ENCODE measurements at places on chromosomes 2 and 18.

DNA sequence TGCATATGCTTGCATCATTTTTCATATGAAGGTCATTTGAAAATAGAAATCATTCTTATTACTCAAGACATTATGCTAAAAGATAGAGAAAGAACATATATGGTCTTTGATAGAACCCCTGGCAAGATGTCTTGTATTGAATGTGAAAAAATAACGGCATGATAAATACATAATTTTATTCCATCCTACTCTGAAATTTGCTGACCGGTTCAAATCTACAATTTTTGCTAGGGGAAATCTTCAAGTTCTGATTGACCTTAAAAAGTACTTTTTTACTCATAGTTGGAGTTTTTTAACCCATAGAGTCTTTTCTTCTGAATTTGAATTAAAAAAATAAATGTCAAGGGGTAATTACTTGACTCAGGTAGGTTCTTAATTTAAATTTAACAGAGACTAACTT is 920.8 kb downstream of the ERBB4 start:
- DNase-seq: no peak

- no peak for DNase-seq
These were observed 2.3 kb upstream of the CHN1 start for GRCh38 chr2:175007510-175007909.

- DNase-seq: no peak
These were observed 262.9 kb upstream of the TCF4 start for GRCh38 chr18:55850904-55851303.

DNA sequence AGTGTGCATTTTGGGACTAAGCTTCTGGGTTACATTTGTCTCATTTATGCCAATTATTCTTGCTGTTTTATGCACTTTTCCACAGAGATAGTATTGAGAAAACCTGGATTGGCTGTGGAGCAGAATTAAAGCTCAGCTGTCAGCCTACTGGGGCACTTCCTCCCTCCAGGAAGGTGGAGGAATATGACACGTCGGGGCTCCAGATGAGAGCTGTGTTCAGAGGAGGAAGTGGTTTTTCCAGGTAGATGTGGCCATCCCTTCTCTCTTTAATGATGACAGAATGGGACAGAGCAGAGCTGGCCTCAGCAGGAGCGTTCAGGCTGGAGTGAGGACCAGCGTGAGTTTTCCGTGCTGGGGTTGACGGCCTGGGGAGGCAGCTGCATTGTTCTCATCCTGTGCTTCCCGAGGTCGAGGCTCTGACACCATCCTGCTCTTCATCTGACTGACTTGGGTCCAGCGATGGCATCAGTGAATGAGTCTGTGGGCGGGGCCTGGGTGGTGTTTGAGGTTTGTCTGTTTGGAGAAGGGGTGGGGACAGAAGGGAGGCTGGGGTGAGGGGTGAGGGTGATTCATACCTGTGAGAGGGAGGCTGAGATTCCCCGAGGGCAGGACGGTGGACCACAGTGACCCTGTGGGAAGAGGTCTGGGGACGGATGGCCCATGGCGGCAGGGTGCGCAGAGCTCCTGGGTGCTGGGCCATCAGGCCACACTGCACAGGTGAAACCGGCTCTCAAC is 207.0 kb downstream of the LDLRAD4 start:
- no peak for DNase-seq

DNA sequence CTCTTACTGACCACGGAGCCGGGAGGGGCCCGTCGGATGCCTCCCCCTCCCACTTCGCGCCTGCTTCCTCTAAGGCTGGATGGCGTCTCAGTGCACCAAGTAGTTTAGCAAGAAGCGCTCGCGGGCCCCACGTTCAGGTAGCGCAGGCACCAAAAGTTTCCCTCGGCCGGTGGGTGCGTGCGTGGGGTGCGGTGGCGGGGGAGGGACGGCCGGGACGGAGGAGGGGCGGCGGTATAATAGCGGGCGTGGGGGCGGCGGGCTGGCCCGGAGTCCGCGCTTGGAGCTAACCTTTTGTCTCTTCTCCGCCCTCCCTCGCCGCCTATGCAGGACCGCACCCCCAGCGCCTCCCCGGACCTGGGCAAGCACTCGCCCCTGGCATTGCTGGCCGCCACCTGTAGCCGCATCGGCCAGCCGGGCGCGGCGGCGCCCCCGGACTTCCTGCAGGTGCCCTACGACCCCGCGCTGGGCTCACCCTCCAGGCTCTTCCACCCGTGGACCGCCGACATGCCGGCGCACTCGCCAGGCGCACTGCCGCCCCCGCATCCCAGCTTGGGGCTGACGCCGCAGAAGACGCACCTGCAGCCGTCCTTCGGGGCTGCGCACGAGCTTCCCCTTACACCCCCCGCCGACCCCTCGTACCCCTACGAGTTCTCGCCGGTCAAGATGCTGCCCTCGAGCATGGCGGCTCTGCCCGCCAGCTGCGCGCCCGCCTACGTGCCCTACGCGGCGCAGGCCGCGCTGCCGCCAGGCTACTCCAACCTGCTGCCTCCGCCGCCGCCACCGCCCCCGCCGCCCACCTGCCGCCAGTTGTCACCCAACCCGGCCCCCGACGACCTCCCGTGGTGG is 1.0 kb downstream of the SP5 start:
- no peak for DNase-seq

DNA sequence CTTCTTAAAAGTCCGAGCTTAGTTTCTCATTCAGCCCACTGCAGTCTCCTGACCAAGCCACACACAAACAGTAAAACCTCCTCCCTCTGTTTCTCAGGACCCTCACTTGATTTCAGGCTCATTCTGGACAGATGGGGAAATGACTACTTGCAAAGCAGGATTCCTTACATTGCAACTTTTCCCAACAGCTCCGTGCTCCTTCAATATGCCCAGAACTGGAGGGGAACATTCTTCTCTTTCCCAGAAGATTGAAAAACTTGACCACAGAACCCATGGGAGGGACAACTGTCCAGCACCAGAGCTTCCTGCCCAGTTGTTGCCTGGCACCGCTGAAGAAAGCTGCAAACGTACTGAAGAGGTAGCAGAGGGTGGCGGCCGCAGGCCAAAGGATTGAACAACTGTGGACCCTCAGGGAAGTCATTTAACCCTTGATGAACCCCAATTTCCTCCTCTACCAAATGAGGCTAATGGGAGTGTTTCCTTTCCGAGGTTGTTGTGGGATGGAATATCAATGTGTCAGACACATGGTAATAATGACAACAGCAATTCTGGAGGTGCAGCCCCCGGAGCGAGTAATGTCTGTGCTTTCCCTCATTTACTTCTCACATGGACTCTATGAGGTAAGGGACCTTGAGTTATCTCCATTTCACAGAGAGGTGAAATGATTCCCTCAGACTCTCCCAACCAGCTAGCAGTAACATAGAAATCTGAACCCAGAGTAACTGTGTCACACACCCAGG is 25.0 kb downstream of the BCL11A start:
- DNase-seq: no peak

- DNase-seq: no peak
These were observed 108.7 kb upstream of the RAB6C start for GRCh38 chr2:129870685-129871241.

GRCh38 chr18:31977270-31977872 is 34.4 kb upstream of the TRAPPC8 start:
- DNase-seq: no peak

GRCh38 chr18:11518788-11519685 is 90.4 kb upstream of the SLC35G4 start:
- DNase-seq: no peak

GRCh38 chr2:241980193-241980592 is 110.7 kb downstream of the RTP5 start:
- no peak for DNase-seq

DNA sequence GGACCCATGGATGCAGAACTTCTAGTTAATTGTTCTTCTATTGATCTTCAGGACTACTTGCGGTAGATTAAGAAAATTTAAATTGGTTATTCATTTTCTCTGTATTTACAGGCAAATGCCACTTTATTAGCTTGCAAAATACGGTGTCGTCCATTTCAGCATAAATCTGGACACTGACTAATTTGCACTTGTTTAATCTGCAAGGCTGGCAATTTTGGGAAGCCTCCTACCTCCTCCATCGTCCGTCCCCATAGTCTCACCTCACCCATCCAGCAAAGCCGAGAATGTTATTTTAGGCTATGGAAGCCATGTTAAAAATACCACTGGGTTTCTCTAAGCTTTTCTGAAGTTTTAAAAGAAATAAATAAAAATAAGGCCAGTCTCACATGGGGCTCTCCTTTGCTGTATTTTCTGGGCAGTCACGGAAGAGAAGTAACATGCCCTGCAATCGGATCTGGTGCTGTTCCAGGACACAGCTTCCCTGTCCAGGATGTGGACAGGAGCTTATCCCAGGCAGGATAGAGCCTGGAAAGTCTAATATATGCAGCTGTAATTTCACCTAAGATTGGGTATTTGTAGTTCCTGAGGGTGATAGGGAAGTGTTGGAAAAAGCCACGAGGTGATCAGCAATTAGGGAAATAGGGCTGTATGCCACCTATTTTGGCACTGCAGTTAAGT is 17.4 kb downstream of the TMEM178A start:
- no peak for DNase-seq

DNA sequence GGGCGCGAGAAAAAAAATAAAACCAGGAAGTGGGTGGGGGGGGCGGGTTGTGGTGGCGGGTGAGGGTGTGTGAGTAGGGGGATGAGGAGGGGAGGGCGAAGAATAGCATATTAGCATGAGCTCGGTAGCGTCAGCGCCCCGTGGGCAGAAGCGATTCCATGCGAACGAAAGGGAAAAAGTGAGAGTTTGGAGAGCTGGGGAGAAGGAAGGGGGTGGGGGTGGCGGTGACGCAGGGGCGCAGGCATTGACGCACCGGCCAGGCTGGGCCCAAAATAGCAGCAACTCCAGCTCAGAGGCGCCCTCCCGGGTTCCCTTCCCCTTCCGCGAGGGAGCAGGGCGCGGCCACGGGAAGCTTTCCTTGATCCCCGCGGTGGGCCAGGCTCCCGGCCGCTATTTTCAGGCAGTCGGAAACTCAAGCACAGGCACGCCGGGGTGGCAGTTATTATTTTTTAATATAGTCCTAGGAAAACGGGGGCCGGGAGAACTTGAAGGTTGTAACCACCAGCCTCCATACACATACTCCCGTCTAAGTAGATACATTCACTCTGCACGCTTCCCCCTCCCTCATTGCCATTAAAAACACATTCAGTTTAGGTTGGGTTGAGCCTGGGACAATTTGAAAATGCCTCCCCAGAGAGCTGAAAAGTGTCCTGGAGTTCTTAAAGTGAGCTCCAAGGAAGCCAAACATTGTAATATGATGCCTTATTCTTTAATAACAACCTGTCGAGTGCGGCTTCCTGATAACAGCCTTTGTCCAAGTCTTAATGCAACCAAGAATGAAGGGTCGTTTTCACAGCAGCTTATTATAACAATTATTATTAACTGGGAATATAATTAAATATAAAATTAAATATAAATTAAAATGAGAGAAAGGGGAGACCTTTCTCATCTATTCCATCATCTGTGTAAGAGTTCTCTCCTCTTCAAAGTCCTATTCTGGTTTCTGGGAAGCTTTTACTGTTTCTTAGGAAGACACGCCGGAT is 2.3 kb upstream of the NR4A2 start:
- peak; percentile 83 for DNase-seq

DNA sequence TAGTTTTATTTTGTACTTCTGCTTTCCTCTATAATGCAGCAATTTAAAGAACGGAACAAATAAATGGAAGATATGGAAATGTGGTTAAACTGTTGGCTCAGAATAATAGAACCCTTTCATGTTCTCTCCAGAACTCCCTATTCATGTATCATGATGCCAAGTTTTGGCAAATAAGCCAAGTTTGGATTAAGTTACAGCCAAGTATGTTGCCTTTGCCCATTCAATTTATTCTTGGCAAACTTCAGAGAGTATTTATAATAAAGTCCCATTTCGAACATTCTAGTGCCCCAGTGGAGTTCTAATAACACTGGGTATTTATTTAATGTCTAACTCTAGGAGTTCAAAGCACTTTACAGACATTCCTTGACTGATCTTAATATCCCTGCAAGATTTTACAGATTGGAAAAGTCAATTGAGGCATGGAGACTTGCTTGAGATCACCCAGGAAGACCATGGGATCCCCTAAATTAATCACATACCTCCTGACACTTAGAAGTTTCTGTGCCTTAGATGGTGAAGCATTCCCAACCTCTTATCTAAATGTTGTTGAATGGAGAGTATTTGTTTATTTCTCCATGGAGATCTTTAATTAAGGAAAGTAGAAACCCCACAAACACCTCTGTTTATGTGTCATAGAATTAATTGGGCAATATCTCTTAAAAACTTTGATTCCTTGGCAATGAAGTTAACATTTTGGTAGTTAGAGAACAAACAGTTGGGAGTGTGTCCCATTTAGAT is 106.7 kb downstream of the ACKR3 start:
- DNase-seq: no peak

- no peak for DNase-seq
These were observed 362.4 kb downstream of the KCNJ3 start for GRCh38 chr2:155060896-155061295.

DNA sequence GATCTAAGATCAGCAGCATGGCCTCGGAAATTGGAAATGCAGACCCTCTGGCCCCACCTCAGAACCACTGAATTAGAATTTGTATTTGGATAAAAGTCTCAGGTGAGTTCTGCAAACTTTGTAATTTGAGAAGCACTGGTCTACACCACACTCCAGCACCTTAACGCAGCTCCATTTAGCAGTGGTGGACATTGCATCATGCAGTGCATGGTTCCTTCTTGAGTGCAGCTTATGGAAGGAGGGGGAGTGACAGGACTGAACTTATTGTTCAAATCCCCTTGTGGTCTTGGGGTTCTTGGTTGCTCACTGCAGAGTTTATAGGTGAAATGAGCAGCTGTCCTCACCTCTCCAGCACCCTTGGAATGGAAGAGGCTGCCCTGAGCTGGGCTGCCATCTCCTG is 17.4 kb upstream of the STEAP3 start:
- no peak for DNase-seq

GRCh38 chr2:101790857-101791256 is 93.3 kb downstream of the MAP4K4 start:
- DNase-seq: peak; percentile 74

GRCh38 chr2:186429104-186429503 is 57.0 kb upstream of the ZC3H15 start:
- no peak for DNase-seq

DNA sequence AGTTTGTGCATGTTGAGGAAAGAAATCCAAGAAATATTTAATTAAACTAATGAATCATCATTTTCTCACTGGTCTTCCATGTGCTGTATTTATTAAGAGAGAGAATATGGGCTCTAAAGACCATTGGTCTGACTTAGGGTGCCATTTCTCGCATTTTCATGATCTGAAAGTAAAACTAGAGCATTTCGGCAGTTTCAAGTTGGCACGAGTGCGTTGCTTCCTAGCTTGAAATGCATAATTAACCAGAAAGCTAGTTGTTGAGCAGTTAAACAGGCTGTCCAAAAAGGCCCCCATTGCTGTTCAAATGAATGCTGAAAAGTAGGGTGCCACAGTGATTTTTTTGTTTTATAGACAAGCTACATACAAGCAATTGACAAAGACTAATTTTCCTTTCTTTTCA is 47.4 kb downstream of the SLC8A1 start:
- DNase-seq: no peak

DNA sequence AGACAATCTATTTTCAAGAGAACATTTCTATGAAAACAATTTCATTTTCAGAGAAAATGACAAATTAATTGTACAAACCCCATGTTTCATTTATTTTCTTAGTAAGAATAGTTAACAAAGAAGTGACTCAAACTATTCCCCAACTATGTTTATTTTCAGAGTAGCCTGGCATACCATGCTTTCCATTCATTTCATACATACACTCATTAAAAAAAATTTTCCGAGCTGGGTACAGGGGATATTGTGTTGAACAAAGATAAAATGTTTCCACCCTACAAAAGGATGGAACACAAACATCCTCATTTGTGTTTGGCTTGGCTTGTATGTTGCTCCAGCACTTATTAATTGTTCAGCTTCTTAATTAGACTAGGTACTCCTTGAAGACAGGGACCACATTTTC is 331.4 kb downstream of the EXOC6B start:
- DNase-seq: no peak

- no peak for DNase-seq
These were observed 41.0 kb downstream of the PIK3C3 start for GRCh38 chr18:41996020-41996419.
